ENCODE measurements at places on chromosomes 6 and 20.
A peak's percentile ranks its signal among the peaks of the same experiment; 100 is the strongest.

GRCh38 chr6:100078509-100078908, 84.5 kb upstream of the MCHR2 start:
- DNase-seq = no peak

DNA sequence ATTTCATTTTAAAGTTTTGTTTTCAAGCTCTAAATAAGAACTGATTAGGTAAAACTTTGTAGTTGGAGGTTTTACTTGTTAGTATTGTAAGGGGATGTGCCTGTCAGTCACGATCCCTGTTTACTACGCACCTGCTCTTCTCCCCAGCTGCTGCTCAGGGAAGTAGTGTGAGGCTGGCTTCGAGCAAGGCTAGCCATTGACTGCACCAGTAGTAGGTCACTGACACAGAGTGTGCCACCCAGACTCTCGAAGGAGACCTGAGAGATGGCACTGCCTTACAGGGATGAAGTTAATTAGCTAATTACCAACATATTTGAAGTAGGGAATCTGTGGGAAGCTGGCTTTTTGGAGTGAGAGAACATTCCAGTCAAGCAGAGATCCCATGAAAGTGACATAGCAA, 89.2 kb downstream of the DNAH8 start:
- DNase-seq = no peak

DNA sequence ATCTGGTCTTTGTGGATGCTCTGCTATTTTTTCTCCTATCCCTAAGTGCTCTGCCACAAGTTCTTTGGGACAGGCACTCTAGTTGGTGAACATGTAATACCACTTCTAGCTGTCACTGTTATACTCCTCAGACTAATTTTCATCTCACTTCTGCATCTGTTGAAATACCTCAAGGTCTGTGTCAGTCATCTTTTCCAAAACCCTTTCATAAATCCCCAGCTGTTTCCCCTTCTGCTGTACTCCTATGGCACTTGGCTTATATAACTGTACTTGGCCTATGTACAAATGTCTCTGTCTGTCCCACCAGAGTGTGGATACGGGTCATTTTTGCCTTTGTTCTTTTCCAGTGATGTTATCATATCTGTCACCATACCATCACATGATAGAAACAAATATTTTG, 124.2 kb downstream of the FHL5 start:
- no peak for DNase-seq

- no peak for DNase-seq
Observed at GRCh38 chr6:121533321-121533841, 97.9 kb downstream of the GJA1 start.

DNA sequence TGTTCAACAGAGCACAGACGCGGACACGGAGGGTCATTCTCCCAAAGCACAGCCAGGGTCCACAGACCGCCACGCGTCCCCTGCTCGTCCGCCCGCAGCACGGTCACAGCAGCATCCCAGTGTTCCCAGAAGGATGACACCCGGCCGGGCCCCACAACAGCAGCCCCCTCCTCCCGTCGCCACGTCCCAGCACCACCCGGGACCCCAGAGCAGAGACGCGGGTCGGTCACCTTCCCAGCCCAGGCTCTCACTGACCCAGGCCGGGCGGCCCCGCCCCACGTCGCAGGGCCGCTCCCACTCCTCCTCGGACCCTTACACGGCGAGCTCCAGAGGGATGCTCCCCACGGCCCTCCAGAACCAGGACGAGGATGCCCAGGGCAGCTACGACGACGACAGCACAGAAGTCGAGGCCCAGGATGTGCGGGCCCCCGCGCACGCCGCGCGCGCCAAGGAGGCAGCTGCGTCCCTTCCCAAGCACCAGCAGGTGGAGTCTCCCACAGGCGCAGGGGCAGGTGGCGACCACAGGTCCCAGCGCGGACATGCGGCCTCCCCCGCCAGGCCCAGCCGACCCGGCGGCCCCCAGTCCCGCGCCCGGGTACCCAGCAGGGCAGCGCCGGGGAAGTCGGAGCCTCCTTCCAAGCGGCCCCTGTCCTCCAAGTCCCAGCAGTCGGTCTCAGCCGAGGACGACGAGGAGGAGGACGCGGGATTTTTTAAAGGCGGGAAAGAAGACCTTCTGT, 64.3 kb downstream of the FNDC1 start:
- no peak for DNase-seq

DNA sequence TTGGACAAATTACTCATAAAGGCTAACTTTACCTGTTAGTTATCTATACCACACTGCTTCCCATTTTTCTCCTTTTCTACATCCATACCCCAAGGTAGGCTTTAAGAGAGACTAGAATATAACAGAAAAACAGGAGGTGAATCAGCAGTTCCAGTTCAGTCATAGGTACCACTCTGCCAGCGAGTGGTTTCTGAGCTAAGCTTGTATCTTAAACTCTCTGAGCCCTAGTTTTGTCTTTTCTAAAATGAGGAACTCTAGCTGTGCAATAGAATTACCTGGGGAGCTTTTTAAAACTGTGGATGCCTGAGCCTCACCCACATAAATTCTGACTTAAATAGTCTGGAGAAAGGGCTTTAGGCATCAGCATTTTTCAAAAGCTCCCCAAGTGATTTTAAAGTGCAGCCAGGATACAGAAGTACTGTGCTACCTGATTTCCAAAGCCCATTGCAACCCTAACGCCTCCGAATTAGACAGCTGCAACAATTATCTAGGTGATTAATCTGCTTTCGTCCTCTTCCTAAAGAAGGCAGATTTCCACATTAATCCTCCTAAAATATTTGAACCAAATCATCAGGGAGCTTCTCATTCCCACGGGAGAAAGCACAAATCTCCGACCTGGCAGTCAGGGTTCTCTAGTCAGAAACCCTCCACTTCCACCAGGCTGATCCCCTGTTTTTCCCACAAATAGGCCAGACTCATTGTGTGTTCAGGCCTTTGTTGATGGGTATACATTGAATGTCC, 37.4 kb upstream of the RPL7L1 start:
- no peak for DNase-seq

DNA sequence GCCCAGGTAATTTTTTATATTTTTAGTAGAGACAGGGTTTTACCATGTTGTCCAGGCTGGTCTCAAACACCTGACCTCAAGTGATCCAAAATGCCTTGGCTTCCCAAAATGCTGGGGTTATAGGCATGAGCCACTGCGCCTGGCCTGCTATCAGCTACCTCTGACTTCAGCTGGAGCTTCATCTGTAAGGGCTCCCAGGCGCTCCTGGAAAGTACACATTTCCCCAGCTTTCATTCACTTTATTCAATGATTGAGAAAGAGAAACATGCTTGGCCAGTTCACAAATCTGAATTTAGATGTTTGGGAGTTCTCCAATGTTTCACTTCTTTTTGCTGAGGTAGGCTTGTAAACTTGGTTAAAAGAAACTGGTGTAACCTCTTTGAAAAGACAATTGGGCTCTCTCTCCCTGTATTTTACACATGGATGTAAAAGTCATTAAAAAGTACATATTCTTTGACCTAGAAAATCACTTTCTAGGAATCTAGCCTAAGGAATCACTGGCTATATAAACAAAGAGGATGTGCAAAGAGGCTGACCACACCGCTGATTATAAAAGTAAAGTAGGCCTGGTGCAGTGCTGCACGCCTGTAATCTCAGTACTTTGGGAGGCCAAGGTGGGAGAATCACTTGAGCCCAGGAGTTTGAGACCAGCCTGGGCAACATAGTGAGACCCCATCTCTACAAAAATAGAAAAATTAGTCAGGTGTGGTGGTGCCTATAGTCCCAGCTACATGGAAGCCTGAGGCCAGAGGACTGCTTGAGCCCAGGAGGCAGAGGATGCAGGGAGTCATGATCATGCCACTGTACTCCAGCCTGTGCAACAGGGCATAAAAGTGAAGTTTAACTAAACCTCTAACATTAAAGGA, 128.9 kb downstream of the BACH2 start:
- DNase-seq = no peak

DNA sequence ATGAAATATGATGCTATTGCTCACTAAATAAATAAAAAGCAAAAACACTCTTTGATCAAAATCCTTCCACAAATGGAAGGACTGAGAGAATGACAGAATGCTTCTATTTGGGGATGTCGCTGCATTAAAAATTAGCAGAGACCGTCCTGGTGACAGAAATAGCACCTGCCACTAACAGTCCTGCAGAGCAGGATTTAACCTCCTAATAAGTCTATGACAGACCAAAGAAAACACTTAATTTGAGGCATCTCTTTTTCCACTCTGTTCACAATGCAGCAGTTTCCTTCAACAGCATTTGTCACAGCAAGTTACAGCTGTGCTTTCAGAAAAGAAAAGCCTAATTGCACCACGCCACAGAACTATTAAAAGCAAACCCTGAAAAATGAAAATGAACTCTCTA, 140.6 kb upstream of the BEND6 start:
- no peak for DNase-seq

GRCh38 chr20:10430000-10430466, 4.0 kb downstream of the MKKS start:
- no peak for DNase-seq

DNA sequence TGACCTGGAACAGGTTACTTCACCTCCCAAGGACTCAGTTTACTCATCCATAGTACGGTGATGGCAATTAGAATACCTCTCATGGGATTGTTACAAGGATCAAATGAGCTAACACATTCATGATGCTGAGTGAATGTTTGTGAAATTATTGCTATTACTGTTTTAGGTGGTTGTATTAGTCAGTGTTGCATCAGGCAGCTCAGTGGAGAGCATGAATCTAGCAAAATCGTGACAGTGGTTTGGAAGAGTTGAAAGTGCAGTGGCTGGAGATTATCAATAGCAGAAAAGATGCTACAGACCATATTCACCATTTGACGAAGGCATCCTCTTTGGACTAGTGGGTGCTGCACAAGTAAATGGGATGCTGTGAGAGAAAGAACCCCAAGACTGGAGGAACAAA, 50.4 kb upstream of the CTNNBL1 start:
- DNase-seq = no peak

GRCh38 chr6:158174024-158174423, 5.9 kb downstream of the GTF2H5 start:
- DNase-seq = no peak

- DNase-seq = no peak
Observed at GRCh38 chr6:21610341-21610740, 16.8 kb downstream of the SOX4 start.

- DNase-seq = no peak
Observed at GRCh38 chr6:84740385-84740784, 24.0 kb downstream of the TBX18 start.

DNA sequence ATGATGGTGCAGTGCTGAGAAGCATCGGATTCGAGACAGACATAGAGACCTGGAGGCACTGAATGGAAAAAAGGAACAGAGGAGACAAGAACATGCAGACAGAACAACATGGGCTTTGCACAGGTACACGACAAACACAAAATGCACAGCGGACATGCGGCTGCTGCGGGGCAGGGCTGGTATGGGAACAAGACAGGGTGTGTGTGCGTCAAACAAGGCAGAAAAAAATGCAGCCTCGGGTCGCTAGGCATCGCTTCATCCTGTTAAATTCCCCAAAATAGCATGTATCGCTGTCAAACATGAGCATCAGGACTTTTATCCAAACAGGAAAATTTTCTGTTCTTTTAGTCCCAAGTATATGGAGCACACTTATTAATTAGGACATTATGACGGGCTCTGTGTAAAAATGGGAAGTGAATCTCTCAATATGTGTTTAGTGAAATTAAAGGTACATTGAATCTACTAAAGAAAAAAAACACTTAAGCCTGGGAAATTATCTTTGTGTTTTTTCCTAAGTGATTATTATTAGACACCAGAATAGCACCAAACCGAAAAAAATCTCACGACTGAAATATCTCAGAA, 36.1 kb upstream of the TBXT start:
- no peak for DNase-seq

DNA sequence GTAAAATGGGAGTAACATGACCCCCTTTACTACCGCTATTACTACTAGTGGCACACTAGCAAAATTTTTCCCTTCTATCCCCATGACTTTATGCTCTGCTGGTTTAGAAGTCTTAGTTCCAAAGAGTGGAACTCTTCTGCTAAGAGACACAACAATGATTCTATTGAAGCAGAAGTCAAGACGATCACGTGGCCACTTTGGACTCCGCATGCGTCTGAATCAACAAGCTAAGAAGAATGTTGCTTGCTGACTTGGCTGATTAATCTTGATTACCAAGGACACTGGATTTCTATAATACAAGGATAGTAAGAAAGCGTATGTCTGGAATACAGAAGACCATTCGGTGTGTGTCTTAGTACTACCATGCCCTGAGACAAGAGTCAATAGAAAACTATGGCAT, 244.7 kb upstream of the BTBD3 start:
- no peak for DNase-seq

- DNase-seq = no peak
Observed at GRCh38 chr20:63074631-63075030, 67.9 kb upstream of the BHLHE23 start.

- no peak for DNase-seq
Observed at GRCh38 chr6:83905648-83906047, 46.2 kb downstream of the CYB5R4 start.

- DNase-seq = no peak
Observed at GRCh38 chr20:11188843-11189603, 515.2 kb upstream of the JAG1 start.

DNA sequence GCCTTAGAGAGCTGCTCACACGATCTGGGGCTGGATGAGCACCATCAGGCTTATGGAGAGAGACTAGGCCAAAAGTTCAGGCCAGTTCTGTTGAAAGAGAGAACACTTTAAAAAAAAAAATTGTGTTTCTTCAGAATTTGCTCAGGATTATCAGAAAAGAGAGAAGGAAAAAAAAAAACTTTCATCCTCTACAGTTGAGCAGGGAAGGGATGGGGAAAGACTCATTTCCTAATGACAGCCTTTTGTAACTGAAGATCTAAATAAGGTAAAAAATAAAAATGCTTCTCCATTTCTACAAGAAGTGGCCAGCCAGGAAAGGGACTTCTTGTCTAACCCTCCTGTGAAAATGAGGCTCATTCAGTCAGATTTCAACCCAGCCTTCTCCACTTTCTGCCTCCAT, 134.8 kb downstream of the LY86 start:
- DNase-seq = no peak

GRCh38 chr20:59007665-59008511, 834 bp upstream of the CTSZ start:
- DNase-seq = no peak

GRCh38 chr20:46928580-46929132, 34.0 kb downstream of the EYA2 start:
- no peak for DNase-seq

- peak; percentile 91 for DNase-seq
Observed at GRCh38 chr6:118651282-118652050, at the start of gene CEP85L. Gene CEP85L, minus strand, starts transcription at chr6:118651591. Its CDS starts 322 bp downstream, at chr6:118651269.

DNA sequence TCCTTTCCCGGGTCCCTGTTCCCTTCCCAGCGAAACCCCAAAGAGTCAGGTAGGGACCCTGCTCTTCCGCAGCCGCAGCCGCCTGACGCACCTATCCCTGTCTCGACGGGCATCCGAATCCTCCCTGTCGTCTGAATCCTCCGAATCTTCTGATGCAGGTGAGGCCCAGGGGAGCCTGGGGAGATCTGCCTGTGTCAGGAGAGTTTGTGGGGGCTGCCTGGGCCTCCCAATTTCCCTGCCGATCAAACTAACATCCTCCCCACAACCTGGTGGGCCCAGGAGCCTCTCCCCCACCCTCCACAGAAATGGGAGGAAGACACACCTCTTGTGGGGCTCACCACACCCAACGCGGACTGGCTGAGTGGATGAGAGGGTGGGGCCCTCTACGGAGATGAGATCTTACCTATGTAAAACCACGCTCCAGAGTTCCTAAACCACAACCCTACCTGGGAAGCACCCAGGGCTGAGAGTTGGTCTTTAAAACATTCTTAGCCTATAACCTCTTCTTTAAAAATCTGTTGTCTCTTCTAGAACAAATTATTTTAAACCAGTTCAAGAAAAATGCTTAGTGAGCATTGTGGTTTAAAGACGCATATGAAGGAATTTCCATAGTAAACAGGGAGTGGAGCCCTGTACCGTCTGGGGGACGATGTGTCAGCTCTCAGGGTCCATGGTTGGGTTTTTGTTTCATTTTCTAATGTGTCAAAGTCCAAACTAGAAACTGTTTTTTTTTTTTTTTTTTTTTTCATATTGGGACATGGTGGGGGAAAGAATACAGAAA, 1.7 kb downstream of the CDC25B start:
- DNase-seq = no peak
